ENCODE measurements at places on chromosomes 13 and 19.

DNA sequence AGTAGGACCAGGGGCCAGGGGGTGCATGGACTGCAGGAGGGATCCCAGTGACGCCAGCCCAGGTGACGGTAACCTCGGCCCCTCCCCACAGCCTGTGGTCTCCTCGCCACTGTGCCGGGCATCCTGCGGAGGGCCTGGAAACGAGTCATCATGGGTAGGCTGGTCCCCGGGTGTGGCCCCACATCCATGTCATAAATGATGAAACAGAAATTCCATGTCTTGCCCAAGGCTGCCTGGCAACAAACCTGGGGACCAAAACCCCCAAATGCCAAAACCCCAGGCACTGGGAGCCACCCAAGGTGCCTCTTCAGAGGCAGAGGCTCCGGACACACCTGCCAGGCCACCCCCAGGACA lies 20.9 kb downstream of the MAP2K2 start:
- no peak for DNase-seq

DNA sequence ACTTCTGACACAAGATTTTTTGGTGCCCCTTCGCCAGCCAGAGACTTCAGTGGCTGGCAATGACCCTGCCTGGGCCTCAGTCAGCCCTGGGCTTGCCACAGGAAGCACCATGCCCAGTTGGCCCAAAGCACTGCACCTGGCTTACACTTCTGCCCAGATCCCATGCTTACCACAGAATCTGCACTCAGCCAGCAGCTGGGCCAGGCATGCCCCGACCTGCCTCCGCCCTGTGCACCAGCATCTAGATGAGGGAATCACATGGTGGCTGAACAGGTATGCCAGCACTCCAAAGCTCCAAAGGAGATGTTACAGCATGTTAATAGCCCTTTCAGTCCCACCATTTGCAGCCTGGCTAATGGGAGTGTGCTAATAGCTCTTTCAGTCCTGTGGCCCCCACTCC lies 690.9 kb downstream of the SLITRK6 start:
- DNase-seq, result peak; percentile 29

GRCh38 chr13:19759669-19760068 lies 23.1 kb downstream of the PSPC1 start:
- no peak for DNase-seq

GRCh38 chr19:43316591-43317319 lies 36.7 kb upstream of the CD177 start:
- DNase-seq, result peak; percentile 19

DNA sequence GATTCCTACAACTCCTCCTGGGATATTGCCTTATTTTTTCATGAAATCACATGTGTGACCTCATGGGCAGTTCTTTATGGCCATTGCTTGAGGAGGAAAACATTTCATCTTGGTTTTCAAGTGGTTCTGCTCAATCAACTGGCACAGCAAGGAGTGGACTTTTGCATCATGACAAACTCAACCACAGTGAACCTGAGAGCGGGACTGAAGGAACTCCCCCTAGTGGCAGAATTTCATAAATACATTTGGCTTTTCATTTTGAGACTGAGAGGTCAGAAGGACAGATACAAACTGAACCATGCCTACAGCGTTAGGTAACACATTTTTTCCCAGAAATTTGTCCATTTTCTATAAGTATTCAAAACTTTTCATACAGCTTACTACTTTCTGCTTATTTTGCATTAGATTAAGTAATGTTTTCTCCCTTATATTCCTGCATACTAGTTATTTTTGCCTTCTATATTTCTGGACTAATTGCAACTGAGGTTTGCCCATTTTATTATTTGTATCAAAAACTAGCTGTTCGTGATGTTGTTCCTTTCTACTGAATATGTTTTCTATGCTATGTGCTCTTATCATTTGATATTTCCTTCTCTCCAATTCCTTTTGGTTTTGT lies 13.4 kb upstream of the SIGLEC12 start:
- peak; percentile 44 for DNase-seq

DNA sequence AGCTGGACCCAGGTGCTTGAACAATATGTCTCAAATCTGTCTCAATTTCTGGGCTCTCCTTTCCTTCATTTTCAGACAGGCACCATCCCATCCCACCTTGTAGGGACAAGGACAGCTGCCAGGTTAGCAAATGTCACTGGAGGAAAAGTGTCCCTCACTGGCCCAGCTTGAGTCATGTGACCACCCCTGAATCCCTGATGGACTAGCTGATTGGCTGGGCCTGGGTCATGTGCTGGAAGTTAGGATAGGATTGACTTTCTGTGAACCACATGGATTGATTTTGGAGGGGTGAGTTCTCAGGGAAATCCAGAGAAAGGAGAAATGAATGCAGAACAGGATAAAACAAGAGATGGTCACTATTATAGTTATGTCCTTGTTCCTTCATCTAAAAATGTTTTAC lies 28.2 kb upstream of the FXYD3 start:
- DNase-seq, result no peak

- DNase-seq, result no peak
These were observed 1413.0 kb upstream of the PRR20A start for GRCh38 chr13:55727683-55728082.

- DNase-seq, result peak; percentile 16
These were observed 99.0 kb downstream of the ZNF429 start for GRCh38 chr19:21604351-21604926.

DNA sequence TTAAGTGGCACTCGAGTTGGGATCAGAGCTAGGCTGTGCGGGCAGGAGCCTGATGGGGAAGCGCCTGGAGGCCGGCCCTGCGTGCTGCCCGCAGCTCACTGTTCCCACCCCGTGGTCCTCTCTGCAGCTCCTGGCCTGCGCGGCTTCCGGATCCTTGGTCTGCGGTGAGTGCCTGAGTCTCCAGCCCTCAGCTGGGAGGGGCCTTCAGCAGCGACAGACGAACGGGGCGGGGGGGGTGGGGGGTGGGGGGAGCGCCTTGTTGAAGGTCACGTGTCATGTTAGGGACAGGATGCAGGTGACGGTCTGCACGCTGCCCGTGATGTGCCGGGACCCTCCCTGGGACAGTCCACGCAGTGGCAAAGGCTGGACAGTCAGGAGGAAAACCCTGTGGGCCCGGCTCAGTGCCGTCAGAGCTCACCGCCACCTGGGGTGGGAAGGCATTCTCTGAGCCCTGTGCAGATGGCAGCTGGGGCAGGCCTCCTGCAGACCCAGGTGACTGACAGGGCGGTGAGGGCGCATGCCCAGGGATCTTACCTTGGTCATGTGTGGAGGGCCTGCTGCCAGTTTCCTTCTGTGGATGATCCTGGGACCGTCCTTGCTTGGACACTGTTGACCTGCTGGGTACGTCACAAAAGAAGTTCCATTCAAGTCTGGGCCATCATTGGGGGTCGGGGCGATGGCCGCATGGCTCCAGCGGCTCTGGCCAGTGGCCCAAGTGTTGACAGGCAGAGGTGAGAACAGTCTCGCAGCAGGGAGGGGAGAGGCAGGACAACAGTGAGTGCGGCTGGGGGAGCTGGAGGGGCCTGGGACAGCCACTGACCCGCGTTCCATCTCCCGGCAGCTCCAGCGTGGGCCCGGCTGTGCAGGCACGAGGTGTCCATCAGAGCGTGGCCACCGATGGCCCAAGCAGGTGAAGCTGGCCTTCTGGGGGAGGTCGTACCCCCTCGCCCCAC lies 4.3 kb downstream of the NDUFS7 start:
- no peak for DNase-seq

GRCh38 chr19:46704379-46705076 lies 12.4 kb downstream of the PRKD2 start:
- peak; percentile 33 for DNase-seq

GRCh38 chr19:46299004-46299509 lies 2.2 kb downstream of the HIF3A start:
- DNase-seq, result peak; percentile 93

- no peak for DNase-seq
These were observed 1960.8 kb downstream of the OLFM4 start for GRCh38 chr13:54989418-54989817.

All from RWPE1 (cell line).